Amniotic stem cell (primary cell): ENCODE measurements at places on chromosomes 11 and 22.

GRCh38 chr11:126319374-126319740, 15.5 kb downstream of the DCPS start:
- no peak for DNase-seq

DNA sequence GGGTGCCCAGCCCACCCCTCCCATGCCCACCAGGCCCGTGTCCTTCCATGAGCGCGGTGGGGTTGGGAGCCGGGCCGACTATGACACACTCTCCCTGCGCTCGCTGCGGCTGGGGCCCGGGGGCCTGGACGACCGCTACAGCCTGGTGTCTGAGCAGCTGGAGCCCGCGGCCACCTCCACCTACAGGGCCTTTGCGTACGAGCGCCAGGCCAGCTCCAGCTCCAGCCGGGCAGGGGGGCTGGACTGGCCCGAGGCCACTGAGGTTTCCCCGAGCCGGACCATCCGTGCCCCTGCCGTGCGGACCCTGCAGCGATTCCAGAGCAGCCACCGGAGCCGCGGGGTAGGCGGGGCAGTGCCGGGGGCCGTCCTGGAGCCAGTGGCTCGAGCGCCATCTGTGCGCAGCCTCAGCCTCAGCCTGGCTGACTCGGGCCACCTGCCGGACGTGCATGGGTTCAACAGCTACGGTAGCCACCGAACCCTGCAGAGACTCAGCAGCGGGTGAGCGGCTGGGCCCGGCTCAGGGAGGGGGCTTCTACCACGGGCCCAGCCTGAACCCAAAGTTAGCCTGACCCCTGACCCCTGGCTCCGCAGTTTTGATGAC, 3.0 kb downstream of the PKP3 start:
- peak; percentile 30 for DNase-seq

DNA sequence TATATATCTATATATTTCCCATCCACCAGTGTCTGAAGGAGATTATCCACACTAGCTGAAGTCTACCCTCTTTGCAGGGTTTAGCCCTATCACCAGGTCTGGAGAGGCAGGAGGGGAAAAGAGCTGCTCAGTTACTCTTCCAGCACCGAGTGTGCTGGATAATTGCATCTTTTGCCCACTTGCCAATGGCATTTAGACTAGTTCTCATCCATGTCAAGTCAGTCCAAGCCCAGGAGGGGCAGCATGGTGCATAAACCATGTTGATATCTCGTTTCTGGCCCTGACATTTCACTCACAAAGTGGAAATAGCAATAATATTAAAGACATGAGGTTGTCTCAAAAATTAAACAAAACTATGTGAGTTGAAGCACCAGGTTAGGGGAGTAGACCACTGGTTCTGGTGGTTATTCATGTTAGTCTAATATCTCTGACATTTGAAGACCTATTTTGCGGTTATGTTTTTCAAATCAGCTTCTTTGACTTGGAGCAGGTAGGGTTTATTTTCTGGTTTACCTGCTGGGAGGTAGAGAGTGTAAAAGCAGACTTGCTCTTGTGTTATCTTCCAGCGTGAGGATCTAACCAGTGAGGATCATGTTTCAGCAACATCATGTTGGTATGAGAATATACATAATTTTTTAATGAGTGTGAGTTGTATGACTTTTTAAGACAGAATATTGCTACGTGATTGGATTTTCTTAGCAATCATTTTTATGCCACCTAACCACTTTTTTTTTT, 273.2 kb upstream of the KIRREL3 start:
- DNase-seq, result no peak

- DNase-seq, result no peak
Measured at GRCh38 chr11:94762208-94762607, 5.9 kb upstream of the AMOTL1 start.

GRCh38 chr11:95412074-95412473, 181.1 kb upstream of the SESN3 start:
- DNase-seq, result no peak
